ENCODE measurements at places on chromosomes 6 and 20. TPM values are rescaled to one million over a fixed set of nuclear protein-coding genes. Genes with fewer than 3 reads are reported as not detected.

- peak; percentile 37 for DNase-seq
Observed at GRCh38 chr20:278607-279571, 11.7 kb downstream of the C20orf96 start.

DNA sequence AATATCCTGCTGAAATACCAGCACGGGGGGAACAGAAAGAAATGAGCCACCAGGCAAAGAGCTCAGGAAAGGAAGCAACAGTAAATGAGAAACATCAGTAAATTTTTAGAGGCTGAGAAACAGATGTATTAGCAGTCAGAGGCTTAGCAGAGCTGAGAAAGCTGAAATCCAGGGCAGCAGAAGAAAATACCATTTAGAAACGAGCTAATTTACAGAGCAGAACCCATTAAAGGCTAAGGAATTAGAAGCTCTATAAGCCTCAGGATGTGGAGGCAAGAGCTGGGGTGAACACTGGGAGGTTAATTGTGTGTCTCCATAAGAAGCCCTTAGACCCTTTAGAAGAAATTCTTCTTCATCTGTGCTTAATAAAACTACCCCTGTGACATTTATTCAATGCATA lies 178.6 kb upstream of the RGS17 start:
- no peak for DNase-seq

DNA sequence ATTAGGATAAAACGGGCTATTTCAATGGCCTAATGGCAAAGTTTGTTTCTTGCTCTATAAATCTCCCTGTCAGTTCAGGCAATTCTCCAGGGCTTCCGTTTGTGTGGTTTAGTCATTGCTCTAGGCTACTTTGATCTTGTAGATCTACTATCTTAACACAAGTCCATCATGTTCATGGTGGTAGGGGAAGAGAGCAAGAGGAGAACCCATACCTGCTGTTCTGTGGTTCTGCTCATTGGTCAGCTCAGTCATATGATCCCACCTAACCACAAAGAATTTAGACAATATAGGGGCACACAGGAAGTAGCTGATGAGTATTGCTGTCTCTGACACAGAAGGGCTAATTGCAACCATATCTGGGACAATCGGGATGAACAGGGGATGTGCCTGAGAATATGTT lies 4.9 kb upstream of the DEK start:
- no peak for DNase-seq

- DNase-seq: no peak
Observed at GRCh38 chr20:2153326-2153725, 51.7 kb downstream of the STK35 start.

The GJA10 gene
- polyA plus RNA-seq: not detected

DNA sequence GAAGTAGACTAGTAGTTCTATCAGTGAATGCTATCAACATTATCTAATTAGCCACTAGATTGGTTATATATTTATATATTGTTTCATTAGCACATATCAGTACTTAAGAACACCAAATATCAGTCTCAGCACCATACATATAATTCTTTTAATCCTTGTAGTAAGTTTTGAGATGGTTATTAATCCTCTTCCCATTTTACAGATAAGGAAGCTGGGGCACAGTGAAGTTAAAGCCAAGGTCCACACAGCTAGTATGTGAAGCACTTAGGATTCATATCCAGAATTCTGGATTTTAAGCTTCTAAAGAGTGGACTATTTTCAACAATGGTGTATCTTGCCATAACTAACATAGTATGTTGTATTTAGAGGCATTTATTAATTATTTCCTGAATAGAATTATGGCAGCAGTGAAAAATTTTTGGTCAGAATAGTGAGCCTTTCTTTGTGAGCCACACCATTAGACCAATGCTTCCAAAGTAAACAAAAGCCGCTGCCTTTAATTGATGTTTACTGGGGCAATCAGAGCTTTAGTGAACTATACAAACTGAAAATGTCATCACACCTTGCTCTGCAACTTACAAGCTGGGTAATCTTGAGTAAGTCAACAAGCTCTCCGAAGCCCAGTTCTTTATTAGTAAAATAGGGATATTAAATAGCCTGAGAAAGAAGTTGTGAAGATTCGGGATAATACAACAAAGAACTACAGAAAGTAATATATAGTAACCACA lies 41.9 kb upstream of the HBS1L start:
- DNase-seq: no peak

GRCh38 chr6:47229255-47229654 lies 80.5 kb downstream of the TNFRSF21 start:
- DNase-seq: no peak

DNA sequence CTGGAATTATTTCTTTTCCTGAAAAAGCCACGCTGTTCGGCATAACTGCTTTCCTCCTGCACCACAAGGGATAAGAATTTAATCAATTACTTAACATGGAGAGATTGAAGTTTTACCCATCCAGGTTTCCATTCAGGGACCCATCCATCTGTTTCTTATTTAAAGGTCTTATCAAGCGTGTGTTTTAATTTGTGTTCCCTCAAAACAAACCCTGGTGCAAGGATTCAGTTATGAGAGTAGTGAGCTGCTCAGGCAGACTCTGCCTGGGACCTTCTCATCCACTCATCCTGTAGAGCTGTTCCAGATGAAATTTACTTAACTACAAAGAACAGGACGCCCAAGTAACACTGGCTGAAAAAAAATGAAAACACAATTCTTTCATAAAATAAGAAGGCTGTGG lies 97.8 kb downstream of the BANF2 start:
- DNase-seq: no peak

- peak; percentile 51 for DNase-seq
Observed at GRCh38 chr20:23257848-23258746, 92.5 kb upstream of the NXT1 start.

- no peak for DNase-seq
Observed at GRCh38 chr6:54722328-54722727, 124.2 kb upstream of the FAM83B start.

- DNase-seq: no peak
Observed at GRCh38 chr6:32815996-32816395, 806 bp downstream of the HLA-DOB start.

GRCh38 chr6:66662721-66663507 lies 955.9 kb upstream of the EYS start:
- DNase-seq: no peak

DNA sequence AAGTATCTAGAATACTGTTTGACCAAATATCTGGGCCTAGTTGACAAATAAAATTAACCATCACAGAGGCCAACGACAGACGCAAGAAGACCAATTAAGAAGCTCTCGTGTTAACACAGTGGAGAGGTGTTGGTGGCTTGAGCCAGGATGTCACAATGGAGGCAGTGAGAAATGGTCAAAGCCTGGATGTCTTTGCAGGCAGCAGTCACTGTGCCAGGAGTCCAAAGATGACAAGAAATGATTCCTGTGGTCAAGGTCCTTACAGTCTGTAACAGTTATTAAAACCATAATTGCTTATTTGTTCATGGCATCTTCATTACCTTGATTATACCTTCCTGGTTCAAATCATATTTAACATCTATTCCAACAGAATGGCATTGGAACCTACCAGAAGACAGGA lies 91.3 kb upstream of the EDN1 start:
- no peak for DNase-seq

The KHDC1L gene
- polyA plus RNA-seq: 0.23 TPM

DNA sequence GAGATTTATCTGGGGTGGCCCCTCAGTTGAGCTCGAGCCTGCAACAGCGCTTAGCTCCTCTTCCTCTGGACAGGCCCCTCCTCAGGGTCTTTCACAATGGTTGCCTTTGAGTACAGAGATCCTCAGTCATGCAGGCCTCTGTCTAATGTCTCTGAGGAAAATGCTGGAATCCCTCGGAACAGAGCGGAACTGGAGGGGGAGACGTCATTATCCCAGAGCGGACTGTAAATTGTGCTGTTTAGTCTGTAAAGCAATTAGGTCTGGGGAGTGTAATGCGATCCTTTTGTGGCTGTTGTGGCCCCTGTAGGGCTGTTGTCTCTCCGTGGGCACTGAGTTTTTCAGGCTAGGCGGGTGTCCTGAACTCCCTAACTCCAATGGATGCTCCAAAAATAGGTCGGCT lies 15.0 kb upstream of the DAAM2 start:
- DNase-seq: no peak

The MEP1A gene
- polyA plus RNA-seq: not detected

- no peak for DNase-seq
Observed at GRCh38 chr6:47716207-47716606, 17.8 kb downstream of the ADGRF4 start.

DNA sequence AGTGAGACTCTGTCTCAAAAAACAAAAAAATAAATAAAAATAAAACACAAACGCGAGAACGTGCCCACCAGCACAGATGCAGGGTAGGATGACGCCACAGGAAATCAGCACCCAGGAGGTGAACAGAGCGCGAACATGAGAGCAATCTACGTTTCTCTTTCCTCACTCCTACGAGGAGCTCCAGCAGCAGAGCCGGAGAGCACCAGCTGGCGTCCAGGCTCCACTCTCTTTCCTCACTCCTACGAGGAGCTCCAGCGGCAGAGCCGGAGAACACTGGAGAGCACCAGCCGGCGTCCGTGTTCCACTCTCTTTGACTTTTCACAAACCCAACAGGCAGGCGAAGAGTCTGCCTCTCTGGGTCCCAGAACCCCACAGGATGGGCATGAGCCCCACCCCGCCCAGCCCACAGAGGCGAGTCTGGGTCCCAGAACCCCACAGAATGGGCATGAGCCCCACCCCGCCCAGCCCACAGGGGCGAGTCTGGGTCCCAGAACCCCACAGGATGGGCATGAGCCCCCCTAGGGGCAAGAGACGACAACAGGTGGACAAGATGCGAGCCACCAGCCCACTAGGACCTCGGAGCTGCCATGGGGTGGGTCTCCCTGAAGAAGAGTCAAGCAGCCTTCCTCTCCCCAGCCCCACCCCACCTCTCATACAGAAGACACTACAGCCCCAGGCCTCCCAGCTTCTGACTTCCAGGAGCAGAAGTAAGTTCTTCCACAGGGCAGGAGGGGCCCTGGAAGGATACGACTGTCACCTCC lies 20.2 kb downstream of the ZBTB46 start:
- no peak for DNase-seq

The CEP250 gene
- 29.8 TPM for polyA plus RNA-seq

DNA sequence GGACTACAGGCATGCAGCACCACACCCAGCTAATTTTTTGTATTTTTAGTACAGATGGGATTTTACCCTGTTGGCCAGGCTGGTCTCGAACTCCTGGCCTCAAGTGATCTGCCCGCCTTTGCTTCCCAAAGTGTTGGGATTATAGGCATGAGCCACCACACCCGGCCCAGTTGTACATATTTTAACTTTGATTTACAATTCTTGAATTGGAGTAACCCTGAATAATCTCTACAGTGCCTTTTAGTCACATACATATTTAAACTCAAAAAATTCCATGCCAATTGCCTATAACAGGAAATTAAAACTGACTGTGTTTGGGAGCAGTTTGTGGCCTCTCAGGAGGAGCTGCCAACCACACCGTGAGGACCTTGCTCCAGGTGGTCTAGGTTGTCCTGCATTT lies 199.8 kb upstream of the PDE10A start:
- no peak for DNase-seq

DNA sequence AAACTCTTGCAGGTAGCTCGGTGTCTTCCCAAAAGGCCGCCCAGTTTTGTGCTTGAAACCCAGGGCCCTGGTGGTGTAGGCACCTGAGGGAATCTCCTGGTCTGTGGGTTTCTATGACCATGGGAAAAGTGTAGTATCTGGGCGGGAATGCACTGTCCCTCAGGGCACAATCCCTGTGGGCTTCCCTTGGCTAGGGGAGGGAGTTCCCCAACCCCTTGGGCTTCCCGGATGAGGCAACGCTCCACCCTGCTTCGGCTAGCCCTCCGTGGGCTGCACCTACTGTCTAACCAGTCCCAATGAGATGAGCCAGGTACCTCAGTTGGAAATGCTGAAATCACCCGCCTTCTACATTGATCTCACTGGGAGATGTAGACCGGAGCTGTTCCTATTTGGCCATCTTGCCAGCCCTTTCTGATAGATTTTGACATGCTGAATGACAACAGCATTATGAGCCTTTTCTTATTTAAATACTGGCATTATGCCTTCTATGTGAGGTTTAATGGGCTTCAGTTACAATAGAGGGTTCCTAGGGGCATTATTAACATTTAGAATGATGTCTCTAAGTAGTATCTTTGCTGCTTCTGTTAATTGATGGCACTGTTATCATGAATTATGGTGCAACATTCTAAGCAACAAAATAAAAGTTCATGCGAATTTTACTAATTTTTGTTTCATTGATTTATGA lies 133.7 kb upstream of the FLRT3 start:
- no peak for DNase-seq

All from muscle of back (tissue), 13 donors.